Activated CD8-positive, alpha-beta memory T cell treated with anti-CD3 and anti-CD28 coated beads, Interleukin-2, amount 10 ng/mL, durations not matched to agents 7 days and 5 days (primary cell): ENCODE measurements at places on chromosomes 16 and 17. TPM values are rescaled to one million over a fixed set of nuclear protein-coding genes. Genes with fewer than 3 reads are reported as not detected.

DNA sequence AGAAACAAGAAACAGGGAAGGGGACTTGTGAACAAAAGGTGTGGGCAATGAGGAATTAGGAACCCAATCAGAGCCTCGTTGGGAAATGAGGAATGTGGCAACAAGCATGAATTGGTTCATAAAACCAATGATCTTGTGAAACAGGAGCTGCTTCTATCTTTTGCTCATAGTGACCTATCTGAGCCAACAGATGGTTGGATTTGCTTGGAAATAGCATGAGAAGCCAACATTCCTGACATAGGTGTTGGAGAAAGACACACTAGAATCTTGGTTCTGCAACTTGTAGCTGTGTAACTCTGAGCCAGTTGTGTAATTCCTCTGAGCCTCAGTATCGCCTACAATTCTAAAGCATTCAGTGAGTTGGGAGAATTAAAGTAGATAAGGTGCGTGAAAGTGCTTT is 251.9 kb upstream of the AXIN2 start:
- no peak for DNase-seq
- no peak overlapping the region for H3K27ac ChIP-seq
- H3K4me1 ChIP-seq = peaks cover 2% of the 10 kb centered on the region

- no peaks in the 10 kb centered on the region for H3K36me3 ChIP-seq
- DNase-seq = no peak
- H3K27me3 ChIP-seq = no peaks in the 10 kb centered on the region
- no peak overlapping the region for H3K4me3 ChIP-seq
- peaks cover 26% of the 10 kb centered on the region for H3K4me1 ChIP-seq
- no peak overlapping the region for H3K27ac ChIP-seq
These were observed 51.0 kb downstream of the VAC14 start for GRCh38 chr16:70749681-70750601.

DNA sequence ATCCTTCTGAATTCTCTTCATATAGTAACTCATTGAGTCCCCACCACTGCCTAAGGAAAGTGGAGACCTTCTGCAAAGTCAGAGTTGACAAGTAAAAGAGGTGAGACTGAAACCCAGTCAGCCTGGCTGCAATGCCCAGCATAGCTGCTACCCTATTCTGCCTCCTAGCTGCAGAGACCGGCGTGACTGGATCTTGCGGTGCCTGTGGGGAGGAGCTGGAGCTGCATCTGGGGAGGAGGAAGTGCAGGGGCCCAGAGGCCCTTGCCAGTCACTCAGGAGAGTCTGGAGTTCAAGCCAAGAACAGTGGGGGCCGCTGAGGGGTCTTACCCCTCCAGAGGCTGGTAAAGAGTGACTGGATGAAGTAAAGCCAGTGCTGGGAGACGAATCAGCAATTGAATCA is 35.0 kb upstream of the ZNF423 start:
- no peaks in the 10 kb centered on the region for H3K4me1 ChIP-seq
- no peak overlapping the region for H3K27ac ChIP-seq
- no peak overlapping the region for H3K4me3 ChIP-seq
- no peaks in the 10 kb centered on the region for H3K36me3 ChIP-seq
- H3K27me3 ChIP-seq = peaks cover 20% of the 10 kb centered on the region

The TNS4 gene
- 4.2 TPM for total RNA-seq

- no peaks in the 10 kb centered on the region for H3K4me1 ChIP-seq
- H3K27me3 ChIP-seq = no peaks in the 10 kb centered on the region
- no peak overlapping the region for H3K4me3 ChIP-seq
- no peaks in the 10 kb centered on the region for H3K36me3 ChIP-seq
These were observed 372.0 kb downstream of the HAPSTR1 start for GRCh38 chr16:9463461-9463860.

The DHODH gene
- total RNA-seq = 14.5 TPM
